ENCODE measurements at places on chromosomes 11 and 22.

DNA sequence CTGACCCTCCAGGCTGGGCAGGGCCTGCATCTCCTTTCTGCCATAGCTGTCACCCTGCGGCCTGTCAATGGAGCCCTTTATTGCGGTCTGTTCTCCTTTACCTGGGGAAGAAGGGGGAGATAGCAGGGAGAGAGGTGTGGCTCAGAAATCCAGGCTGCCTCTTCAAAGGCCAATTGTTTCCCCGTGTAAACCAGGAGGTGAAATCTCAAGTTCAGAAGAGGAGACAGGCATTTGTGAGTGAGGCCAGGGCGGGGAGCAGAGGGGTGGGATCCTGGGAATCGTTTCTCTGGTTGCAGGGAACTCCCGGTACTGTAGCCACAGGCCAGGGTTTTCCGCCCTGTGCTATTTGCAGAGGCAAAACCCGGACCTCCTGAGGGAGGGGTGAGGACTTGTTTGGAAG lies 9.1 kb downstream of the DCPS start:
- DNase-seq = no peak

DNA sequence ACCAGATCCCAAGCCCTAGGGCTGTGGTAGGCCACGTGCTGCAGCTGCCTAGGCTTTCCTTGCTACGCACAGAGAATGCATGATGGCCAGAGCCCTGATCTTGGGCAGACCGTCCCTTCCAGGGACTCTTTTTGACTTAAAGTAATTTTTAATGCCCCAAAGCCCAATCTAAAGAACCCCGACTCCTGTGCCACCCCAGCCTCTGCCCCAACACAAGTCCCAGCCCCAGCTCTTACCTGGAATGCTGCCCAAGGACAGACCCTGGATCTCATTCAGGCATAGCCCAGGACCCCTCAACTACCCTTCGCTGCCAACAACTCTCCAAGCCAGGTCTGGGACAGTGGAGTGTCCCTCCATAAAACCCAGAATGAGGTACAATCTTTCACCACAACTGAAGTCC lies 211.7 kb upstream of the B3GAT1 start:
- no peak for DNase-seq

DNA sequence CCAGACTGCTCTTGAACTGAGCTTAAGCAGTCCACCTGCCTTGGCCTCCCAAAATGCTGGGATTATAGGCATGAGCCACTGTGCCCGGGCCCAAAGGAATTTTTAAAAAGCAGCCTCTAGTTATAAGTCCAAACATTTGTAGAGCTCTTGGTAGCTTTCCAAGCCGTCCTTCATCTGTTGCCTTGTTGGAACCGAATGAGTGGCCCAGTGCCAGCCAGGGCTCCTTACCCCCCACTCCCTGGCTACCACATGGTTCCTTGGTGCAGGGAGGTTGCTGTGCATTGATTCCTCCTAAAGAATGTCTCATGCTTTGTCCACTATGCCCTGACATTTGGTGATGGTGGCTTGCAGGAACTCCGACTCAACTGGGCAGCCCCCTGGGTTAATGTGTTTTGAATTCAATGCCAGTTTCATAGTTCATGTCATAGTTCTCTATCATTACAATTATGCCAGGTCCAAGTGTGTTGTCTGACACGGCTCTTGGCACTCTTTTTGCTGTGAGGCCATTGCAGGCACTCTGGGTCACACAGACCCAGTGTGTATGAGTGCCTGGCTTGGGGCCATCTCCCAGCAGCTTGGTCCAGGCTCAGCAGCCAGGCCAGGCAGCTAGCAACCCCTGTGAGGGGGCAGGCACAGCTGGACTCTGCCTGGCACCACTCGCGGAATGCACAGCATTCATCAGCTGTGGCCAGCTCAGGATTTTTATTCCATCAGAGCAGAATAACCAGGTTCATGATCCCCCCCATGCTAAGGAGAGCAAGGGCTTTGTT lies 13.3 kb upstream of the MICALL1 start:
- DNase-seq = no peak

DNA sequence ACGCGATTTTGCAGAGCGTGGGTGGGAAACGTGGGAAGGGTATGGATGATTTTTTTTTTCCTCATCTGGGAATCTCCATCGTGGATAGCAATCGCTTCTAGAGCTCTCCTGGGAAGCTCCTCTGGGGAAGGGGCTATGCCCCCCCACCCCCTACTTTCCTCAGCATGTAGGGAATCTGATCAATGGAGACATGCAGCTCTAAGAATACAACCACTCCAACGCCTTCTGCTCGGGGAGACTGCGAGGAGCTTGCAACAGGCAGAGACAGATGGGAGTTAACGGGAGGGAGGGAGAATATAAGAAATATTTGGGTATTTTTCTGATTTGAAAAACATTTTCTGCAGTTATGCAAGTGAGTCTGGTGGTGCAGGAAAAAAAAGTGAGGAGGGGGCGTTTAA lies 104.6 kb upstream of the HSD17B12 start:
- no peak for DNase-seq

- no peak for DNase-seq
These were observed 96.9 kb downstream of the CSTPP1 start for GRCh38 chr11:47033439-47033838.

- no peak for DNase-seq
These were observed 110.9 kb downstream of the SWAP70 start for GRCh38 chr11:9774591-9775397.

DNA sequence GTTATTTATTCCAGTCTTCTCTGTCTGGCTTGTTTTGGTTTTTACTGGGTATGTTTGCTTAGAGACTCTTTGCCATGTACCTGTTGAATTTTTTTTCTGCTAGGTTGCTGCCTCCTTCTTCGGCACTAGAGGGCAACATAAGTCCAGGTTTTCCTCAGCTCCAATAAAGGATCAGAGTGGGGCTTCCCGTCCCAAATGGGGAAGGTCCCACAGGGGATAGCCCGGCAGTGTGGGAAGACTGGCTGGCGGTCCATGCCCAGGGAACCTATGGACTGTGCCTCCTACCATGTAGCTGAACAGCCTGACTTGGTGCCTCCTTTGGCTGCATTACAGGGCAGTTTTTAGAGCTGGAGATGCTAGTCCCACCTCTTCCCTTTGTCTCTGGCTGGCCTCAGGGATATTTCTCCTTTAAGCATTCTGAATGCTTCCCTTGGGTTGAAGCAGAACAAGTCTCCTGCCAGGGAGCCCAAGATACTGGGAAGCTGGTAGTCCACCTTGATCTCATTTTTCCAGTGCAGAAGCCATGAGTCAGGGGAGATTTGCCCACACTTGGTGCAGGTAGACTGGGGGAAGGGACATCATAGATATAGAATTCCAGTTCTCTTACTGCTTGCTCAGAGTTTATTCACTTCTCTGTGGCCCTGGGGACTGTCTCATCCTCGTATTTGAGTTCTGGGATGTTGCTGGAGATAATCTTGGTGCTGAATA lies 60.2 kb downstream of the BRD1 start:
- no peak for DNase-seq

DNA sequence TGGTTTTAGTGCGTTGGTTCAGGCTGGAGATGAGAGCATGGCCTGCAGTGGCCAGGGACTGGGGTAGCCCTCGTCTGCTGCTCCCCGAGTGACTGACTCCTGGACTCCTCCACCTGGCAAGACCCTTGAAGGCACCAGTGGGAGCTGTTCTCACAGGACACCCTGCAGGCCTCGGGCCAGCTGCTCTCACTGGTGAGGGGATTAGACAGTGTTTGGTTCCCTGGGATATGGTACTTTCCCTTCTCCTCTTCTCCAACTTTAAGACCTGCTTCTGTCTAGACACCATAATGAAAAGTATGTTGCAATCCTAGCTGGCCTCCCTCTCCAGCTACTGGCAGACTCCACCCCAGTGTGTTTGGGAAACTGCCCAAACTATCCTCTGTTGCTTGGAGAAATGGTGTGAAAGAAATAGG lies 168.8 kb upstream of the CADM1 start:
- DNase-seq = no peak

DNA sequence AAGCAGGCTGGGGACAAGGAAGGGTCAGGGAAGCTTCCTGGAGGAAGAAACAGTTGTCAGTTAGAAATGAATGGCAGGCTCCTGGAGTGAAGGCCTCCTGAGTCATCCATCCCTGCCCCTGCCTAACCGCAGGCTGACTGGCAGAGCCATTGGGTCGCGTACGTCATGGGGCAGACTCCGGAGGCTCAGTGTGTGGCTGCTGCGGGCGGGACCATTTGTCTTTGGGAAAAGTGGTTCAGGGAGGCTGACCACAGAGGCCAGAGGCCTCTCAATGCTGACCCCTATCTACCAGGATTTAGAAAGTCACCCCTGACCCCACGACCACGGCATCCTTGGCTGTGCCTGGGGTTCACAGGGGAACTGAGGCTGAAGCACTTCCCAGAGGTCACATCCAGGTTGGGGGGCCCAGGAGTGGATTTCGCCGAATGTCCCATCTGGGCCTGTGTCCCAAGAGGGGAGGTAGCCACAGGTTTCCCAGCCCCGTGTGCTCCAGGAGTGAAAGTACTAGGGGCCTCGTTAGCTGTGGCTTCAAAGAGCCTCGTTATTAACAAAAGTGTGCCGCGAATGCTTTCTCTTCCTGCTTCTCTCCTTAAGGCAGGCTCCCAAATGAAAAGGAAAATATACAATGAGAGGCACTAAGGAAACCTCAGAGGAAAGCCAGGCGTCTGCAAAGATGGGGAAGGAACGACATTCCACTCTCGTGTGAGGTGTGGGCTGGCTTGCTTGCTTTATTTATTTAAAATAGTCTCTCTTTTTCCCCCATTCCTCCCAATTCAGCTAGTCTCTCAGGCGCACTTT lies 58.9 kb downstream of the FLRT1 start:
- no peak for DNase-seq

DNA sequence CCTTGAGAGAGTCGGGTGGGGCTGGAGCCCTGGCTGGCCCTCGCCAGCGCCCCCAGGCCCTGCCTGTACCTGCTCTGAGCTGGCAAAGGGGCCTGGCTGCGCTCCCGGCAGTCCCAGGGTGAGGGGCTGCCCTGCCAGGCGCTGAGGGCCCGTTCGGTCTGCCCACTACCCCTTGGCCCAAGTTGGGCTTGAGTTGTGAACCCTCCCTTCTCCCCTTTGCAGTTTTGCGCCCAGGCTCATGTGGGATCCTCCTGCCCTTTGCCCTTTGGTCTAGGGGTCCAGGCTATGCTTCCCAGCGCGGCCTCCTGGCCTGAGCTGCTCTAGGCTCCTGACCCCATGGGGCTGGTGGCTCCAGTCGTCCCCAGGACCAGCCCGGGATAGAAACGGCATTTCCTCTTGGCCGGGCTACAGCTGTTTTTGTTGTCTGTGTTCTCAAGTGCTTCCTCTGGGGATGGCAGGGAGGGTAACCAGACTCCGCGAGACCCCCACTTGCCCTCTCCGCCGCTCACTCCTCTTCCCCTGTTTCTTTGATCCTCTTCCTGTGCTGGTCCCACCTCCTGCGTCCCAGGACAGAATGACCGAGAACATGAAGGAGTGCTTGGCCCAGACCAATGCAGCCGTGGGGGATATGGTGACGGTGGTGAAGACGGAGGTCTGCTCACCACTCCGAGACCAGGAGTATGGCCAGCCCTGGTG lies 34.9 kb downstream of the PRDM11 start:
- DNase-seq = no peak

GRCh38 chr22:42955087-42955635 lies 59.8 kb downstream of the PACSIN2 start:
- no peak for DNase-seq

DNA sequence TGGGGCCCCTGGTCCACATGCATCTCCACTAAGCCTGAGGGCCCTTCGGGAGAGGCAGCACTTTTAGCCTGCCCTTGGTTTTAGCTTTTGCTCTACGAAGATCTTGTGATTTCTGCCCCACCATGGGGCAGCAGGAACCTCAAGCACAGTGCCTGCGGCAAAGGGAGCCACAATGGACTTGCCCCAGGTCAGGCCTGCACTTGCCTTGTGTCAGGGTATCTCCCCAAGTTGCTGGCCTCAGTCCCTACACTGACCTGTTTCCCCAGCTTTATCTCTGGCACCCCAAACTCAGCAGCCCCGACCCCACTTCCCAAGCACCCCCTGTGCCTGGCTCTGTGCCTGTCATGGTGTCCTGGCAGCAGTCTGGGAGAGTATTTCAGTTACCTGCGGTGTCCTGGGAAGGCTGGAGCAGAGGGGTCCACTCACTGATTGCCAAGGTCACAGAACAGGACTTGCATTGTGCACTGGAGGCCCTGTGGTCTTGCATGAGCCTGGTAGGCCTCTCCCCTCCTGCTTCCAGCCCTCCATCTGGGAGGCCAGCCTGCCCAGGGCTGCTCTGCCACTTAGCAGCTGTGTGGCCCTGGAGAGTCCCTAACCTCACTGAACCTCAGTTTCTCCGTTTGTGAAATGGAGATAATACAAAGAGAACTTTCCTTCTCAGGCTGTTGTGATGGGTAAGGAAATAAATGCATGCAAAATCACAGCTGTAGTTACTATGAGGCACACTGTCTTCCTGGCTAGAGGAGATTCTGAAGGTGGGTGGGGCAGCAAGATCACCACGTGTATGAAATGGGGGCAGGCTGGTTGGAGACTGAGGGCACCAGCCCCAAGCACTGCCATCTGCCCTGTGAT lies 3.6 kb upstream of the AIFM3 start:
- DNase-seq = no peak

GRCh38 chr11:66607126-66607834 lies 9.2 kb upstream of the RBM14 start:
- DNase-seq = no peak

GRCh38 chr11:111983187-111983986 lies 41.8 kb upstream of the DLAT start:
- DNase-seq = no peak

DNA sequence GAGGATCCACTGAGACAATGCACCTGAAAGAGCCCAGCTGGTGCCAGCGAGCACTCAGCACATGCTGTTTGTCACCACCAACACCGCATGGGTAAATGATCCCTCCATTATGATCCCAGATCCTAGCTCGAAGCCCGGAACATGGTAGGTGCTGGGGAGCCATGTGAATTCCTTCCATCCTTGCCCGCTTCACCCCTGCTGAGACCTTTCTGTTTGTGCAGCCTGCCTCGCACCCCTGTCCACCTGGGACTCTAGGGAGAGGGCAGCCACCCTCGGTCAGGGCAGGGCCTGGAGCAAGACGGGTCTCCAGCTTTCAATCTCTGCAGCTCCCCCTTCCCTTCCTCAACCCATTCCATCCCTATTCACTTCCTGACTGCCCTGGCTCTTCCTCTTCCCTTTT lies 116.2 kb upstream of the ALX4 start:
- DNase-seq = no peak

- DNase-seq = no peak
These were observed 8.5 kb upstream of the GRAMD1B start for GRCh38 chr11:123421589-123421988.

- no peak for DNase-seq
These were observed 255 bp upstream of the SYNGR1 start for GRCh38 chr22:39349506-39349966.

GRCh38 chr11:86869966-86870570 lies 69.7 kb downstream of the PRSS23 start:
- no peak for DNase-seq

DNA sequence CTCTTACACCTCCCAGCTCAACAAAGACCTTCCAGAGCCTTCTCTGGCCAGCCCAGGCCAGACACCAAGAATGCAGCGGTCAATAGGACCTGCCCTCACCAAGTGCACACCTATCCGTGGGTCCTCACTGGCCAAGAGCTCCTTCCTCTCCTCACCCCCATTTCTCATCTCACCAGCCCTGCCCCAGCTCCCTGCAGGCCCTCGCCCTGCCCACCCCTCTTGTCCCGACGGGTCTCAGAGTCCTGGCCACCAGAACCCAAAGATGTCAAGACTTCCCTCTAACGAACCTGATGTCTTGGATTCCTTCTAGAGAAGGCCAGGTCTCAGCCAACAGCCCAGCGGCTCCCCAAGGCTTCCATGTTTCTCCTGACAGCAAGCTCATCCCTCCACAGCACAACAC lies 43.6 kb downstream of the IGF2 start:
- DNase-seq = no peak
